Sciatic nerve (tissue), 2 donors: ENCODE measurements at places on chromosomes 6 and 20. TPM values are rescaled to one million over a fixed set of nuclear protein-coding genes. Genes with fewer than 3 reads are reported as not detected.

The SEMG1 gene
- not detected for total RNA-seq

GRCh38 chr6:138393871-138394783 lies 9.9 kb upstream of the HEBP2 start:
- DNase-seq = no peak

The VWA7 gene
- 0.94 TPM for total RNA-seq

- DNase-seq = no peak
These were observed 8.5 kb upstream of the TUBB2A start for GRCh38 chr6:3165631-3166534.

DNA sequence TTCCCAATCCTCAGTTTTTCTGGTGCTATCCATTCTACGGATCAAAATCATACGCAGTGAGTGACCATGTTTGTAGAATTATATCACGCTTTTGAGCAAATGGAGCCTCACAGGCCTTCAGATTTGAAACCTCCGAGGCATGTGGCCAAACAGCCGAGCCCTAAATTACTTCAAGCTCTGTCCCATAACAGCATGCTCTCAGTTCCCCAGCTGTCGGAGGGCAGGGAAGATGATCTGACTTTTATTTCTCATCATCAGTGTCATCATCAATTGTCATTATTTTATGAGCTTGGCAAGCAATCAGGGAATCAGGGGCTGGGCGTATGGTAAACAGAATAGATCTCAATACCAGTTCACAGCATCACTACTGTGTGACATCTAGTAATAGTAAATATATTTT lies 73.2 kb downstream of the PSMG4 start:
- no peak for DNase-seq
